ENCODE measurements at places on chromosomes 7 and 10. TPM values are rescaled to one million over a fixed set of nuclear protein-coding genes. Genes with fewer than 3 reads are reported as not detected.

GRCh38 chr7:71636329-71636728 lies 504.4 kb downstream of the GALNT17 start:
- peaks cover 16% of the 10 kb centered on the region for H3K4me1 ChIP-seq
- no peaks in the 10 kb centered on the region for H3K27me3 ChIP-seq
- no peak overlapping the region for H3K27ac ChIP-seq
- DNase-seq: no peak
- H3K36me3 ChIP-seq: no peaks in the 10 kb centered on the region

The PRF1 gene
- not detected for total RNA-seq

DNA sequence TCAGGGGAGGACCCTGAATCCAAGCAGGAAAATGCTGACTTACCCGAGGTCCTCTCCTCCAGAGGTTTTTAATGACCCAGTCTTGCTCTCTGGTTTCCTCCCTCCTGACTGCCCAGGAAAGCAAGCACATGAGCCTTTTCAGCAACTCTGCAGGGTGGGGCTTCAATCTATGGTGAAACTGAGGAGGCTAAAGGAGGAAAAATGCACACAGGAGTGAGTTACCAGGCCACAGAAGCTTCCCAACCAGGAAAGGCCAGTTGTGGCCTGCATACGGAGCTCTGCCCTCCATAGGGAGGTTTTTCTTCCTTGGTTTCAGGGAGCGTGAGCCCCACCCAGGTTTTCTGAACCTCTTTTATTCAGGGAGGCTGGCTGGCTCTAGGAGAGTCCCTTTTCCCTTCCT lies 14.1 kb upstream of the DLG5 start:
- H3K27me3 ChIP-seq: no peaks in the 10 kb centered on the region
- H3K4me1 ChIP-seq: peaks cover 23% of the 10 kb centered on the region
- no peak overlapping the region for H3K27ac ChIP-seq
- H3K4me3 ChIP-seq: no peak overlapping the region

DNA sequence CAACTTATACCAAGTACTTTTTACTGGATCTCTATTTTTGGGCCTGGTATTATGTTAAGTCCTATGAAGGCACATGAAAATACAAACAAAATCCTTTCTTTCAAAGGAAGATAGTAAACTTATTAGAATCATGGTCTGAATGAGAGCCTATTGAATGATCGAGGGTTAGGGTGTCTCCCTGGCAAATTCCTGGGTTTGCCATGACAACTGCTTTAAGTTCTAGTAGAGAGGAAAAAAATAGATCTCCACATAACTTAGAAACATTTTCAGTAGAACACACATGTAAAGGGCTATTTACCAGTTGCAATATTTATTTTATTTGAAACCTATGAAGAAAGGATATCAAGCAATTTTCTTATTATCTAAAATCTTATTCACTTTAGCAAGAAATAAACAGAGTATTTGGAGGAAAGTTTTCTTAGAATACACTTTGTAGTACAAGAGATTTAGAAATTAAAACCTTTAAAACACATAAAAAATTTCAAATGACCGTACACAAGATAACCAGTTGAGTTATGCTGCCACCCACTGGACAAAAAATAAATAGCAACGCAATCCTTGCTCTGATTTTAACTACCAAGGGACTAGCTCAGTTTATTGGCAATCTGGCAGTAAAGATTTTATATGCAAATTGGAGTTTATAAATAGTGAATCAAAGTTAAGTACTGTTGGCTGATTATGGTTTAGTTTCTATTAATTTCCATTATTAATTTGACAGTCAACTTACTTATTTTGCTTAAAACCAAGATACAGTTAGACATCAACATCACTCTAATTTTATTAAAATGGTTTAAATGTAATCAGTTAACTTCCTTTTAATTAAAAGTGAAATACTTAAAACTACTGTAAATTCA lies 33.9 kb downstream of the CACUL1 start:
- H3K27ac ChIP-seq: no peak overlapping the region
- H3K4me3 ChIP-seq: no peak overlapping the region
- peaks cover 8% of the 10 kb centered on the region for H3K4me1 ChIP-seq
- H3K27me3 ChIP-seq: no peaks in the 10 kb centered on the region
- H3K36me3 ChIP-seq: no peaks in the 10 kb centered on the region

The HOGA1 gene
- total RNA-seq: 2.7 TPM

GRCh38 chr10:78992333-78992732 lies 76.4 kb upstream of the ZMIZ1 start:
- no peaks in the 10 kb centered on the region for H3K36me3 ChIP-seq
- H3K27me3 ChIP-seq: peaks cover 3% of the 10 kb centered on the region
- DNase-seq: no peak
- no peaks in the 10 kb centered on the region for H3K4me1 ChIP-seq
- H3K27ac ChIP-seq: no peak overlapping the region
- no peak overlapping the region for H3K4me3 ChIP-seq

DNA sequence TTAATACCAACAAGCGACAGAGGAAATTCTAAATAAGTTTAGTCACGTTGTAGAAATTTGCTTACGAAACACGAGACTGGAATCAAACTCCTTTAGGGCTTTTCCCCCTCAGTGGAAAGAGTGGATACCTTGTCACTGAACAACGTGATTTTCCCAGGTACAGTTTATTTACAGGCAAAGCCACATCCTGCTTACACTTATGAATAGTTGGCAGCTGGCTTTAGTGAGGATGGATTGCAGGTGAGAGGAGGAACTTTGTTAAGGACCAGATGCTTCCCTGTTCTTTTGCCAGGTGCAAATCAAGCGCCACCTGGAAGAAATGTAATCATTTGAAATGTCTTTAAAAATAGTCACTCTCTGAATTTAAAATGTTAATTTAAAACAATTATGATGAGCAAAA lies 282.4 kb downstream of the ADARB2 start:
- no peaks in the 10 kb centered on the region for H3K27me3 ChIP-seq
- DNase-seq: no peak
- H3K4me1 ChIP-seq: no peaks in the 10 kb centered on the region
- no peaks in the 10 kb centered on the region for H3K36me3 ChIP-seq
- no peak overlapping the region for H3K4me3 ChIP-seq

The RADIL gene
- total RNA-seq: 0.29 TPM

- no peak overlapping the region for H3K4me3 ChIP-seq
- H3K27ac ChIP-seq: no peak overlapping the region
- no peaks in the 10 kb centered on the region for H3K36me3 ChIP-seq
- no peak for DNase-seq
- no peaks in the 10 kb centered on the region for H3K4me1 ChIP-seq
Observed at GRCh38 chr10:86311190-86311589, 55.4 kb downstream of the GRID1 start.

- H3K27ac ChIP-seq: no peak overlapping the region
- no peaks in the 10 kb centered on the region for H3K36me3 ChIP-seq
- no peak for DNase-seq
- no peaks in the 10 kb centered on the region for H3K4me1 ChIP-seq
- H3K27me3 ChIP-seq: no peaks in the 10 kb centered on the region
Observed at GRCh38 chr7:83629117-83629880, 19.6 kb downstream of the SEMA3E start.

- H3K36me3 ChIP-seq: no peaks in the 10 kb centered on the region
- DNase-seq: no peak
- H3K4me3 ChIP-seq: no peak overlapping the region
- no peaks in the 10 kb centered on the region for H3K27me3 ChIP-seq
- peaks cover 50% of the 10 kb centered on the region for H3K4me1 ChIP-seq
Observed at GRCh38 chr7:22581099-22581498, 81.1 kb upstream of the STEAP1B start.

DNA sequence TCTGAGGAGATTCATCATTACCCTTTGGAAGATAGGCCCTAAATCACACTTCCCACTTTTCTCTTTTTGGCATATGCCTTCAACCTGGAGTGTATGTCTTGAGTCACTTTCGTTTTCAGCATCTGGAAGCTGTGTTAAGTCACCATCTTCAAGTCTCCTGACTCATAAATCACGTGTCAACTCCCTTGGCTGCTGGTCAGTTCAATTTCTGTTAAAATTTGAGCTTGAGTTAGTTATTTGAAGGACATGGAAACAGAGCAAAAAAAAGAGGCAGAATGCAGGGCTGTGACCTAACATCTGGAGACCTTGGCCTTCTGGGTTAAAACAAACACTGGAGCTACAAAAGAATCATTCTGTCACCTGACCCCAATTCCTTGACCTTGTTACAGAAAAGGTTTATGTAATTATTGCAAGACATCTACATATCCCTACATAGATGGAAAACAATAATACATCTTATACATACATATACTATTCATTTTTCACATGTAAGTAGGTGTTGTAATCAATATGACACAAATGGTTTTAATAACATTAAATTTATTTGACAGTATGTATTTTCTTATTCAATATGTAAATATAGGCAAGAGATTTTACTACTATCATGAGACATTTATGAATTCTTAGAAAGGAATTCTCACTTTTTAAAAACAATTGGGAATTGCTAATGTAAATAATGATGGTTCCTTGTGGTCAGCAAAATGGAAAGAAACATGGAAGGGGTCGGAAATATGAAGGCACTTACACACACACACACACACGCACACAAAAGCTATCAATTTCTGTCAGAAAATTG lies 169.7 kb upstream of the PHYHIPL start:
- H3K4me1 ChIP-seq: peaks cover 7% of the 10 kb centered on the region
- H3K4me3 ChIP-seq: no peak overlapping the region
- DNase-seq: peak; percentile 82
- H3K27ac ChIP-seq: no peak overlapping the region
- no peaks in the 10 kb centered on the region for H3K36me3 ChIP-seq
- no peaks in the 10 kb centered on the region for H3K27me3 ChIP-seq

GRCh38 chr7:5867060-5867459 lies 13.5 kb upstream of the OCM start:
- no peaks in the 10 kb centered on the region for H3K4me1 ChIP-seq
- no peak overlapping the region for H3K27ac ChIP-seq
- peaks cover 6% of the 10 kb centered on the region for H3K27me3 ChIP-seq

- no peak for DNase-seq
- no peak overlapping the region for H3K27ac ChIP-seq
- H3K4me3 ChIP-seq: no peak overlapping the region
- no peaks in the 10 kb centered on the region for H3K4me1 ChIP-seq
Observed at GRCh38 chr7:149104749-149105148, 14.2 kb upstream of the ZNF786 start.

- peaks cover 5% of the 10 kb centered on the region for H3K27me3 ChIP-seq
- peak; percentile 68 for DNase-seq
- peak overlapping the region; percentile 86 for H3K4me3 ChIP-seq
- no peaks in the 10 kb centered on the region for H3K36me3 ChIP-seq
- peak overlapping the region; percentile 52 for H3K27ac ChIP-seq
Observed at GRCh38 chr10:93894516-93895378, 969 bp downstream of the SLC35G1 start.

The TUBGCP2 gene
- total RNA-seq: 60.8 TPM

The TBXAS1 gene
- 0.72 TPM for total RNA-seq

- no peak for DNase-seq
- no peaks in the 10 kb centered on the region for H3K27me3 ChIP-seq
- H3K36me3 ChIP-seq: no peaks in the 10 kb centered on the region
- no peaks in the 10 kb centered on the region for H3K4me1 ChIP-seq
- H3K27ac ChIP-seq: no peak overlapping the region
Observed at GRCh38 chr7:142961595-142961972, 579 bp downstream of the KEL start.

The MAD1L1 gene
- 66.2 TPM for total RNA-seq

- no peaks in the 10 kb centered on the region for H3K36me3 ChIP-seq
- no peak overlapping the region for H3K4me3 ChIP-seq
- no peak overlapping the region for H3K27ac ChIP-seq
Observed at GRCh38 chr10:83555264-83555663, 584.0 kb upstream of the GHITM start.

DNA sequence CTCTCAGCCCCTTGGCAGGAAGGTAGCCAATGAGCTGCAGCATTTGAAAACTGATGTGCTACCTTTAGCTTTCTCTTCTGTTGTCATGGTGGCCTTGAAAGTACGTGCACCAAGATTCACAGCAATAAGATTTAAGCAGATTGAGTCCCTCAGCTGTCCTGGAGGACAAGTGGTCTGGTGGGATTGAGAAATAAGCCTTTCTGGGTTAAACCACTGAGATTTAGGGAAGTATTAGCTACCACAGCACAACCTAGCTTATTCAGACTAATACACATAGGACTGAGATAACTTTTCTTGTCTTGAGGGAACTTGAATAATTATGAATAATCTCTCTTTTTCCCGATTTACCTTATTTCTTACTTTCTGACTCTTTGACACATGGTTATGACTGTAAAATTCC lies 324.0 kb downstream of the PTEN start:
- no peaks in the 10 kb centered on the region for H3K36me3 ChIP-seq
- H3K27ac ChIP-seq: no peak overlapping the region
- no peaks in the 10 kb centered on the region for H3K27me3 ChIP-seq

DNA sequence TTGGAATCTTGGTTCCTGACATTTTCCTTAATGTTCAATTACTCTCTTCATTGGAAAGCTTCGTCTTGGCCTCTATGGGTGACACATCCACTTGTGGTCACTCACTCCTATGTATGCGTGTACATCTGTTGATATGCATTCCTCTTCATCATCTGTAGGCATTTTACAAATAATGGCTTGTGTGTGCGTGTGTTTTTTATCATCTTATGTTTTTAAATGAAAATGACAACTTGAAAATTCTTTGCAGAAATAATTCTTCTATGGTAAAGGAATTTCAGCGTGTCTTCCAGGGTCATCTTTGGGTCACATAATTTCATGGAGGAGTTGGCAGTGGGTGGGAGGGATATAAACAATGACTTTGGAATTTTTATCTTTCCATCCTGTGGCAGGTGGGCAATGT lies 925.1 kb downstream of the LRMDA start:
- H3K36me3 ChIP-seq: no peaks in the 10 kb centered on the region
- DNase-seq: no peak
- no peaks in the 10 kb centered on the region for H3K27me3 ChIP-seq
- peaks cover 20% of the 10 kb centered on the region for H3K4me1 ChIP-seq

DNA sequence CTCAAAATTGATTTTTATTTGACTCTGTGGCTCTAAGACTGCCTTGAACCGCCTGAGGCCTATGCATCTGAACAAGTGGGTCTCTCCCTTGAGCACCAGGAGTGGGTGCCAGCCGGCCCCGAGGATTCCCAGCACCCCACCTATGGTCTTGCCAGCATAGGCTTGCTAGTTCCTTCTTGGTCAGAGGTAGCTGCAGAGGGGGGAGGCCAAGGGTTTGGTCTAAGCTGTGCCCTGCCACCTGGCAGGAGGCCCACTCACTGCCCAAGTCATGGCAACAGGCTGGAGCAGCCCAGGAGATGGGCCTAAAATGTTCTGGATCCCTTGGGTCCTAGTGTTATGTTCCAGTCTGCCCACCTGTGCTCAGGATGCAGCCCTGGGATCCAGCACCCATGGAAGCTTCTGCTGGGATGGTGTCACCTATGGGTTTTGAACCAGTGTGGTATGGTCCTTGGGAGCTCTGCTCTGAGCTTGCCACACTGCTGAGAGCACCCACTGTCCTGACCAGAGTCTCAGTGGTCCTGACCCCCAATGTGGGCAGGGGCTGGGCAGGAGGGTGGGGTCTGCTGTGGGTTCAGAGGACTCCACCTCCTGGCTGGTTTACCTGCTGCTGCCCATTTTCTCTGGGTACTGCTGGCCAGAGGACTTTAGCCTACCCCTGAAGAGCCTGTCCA lies 12.6 kb downstream of the YKT6 start:
- H3K27ac ChIP-seq: no peak overlapping the region
- DNase-seq: peak; percentile 61
- H3K36me3 ChIP-seq: peaks cover 52% of the 10 kb centered on the region

Measured in osteoblast (primary cell).